Panc1 (cell line): ENCODE measurements at places on chromosomes 16 and 17.

DNA sequence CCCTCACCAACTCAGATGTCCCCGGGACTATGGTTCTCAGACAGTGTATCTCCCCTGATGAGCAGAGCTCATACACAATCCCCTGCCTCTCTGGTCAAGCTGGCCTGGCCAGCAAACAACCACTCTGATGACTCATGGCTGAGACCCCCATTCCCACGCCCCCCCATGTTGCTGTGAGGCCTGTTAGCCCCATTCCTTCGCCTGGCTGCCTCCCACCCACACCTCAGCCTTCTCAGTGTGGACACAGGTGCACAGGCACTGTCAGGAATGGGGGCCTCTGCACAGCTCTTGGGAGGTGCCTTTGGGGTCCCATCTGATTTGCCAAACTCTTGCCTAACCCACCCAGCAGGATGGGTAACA is 80.2 kb downstream of the CNGB1 start:
- no peak for DNase-seq

GRCh38 chr17:65389949-65390348 is 171.5 kb downstream of the AXIN2 start:
- no peak for DNase-seq

GRCh38 chr16:89338863-89339262 is 121.4 kb downstream of the ZNF778 start:
- DNase-seq, result no peak

- no peak for DNase-seq
Observed at GRCh38 chr16:53995378-53995777, 291.2 kb downstream of the IRX3 start.

DNA sequence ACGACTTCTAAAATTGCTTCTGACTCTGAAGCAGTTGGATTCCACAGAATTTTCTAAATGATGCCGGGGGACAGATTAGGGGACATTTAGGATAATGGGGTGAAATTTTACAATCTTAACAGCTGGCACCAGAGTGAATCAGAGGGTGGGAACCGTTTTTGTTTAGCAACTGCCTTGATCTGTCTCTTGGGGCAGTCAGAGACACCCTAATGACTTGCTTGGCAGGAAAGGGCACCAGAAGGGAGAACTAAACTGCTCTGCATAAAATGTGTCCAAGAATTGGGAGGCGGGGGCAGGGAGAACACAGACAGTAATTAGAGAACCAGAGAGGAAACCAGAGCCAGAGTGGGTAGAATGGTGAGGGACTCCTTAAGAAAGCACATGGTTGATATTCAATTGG is 6.1 kb upstream of the ABCC12 start:
- DNase-seq, result no peak

DNA sequence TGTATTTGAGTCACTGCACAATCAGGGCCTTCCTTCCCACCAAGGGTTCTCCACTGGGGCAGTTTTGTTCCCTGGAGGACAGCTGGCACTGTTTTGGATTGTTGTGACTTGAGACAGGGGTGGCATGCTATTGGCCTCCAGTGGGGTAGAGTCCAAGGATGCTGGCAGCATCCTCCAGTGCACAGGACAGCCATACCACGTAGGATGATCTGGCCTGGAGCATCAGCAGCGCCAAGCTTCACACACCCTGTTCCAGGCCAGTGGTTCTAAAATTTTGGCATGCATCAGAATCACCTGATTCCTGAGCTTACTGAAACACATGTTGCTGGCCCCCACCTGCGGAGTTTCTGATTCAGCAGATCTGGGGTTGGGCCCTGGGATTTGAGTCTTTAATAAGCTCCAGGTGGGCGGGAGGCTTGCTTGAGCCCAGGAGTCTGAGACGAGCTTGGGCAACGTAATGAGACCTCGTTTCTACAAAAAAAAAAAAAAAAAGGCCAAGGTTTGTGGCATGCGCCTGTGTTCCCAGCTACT is 83.2 kb downstream of the MGAT5B start:
- no peak for DNase-seq

GRCh38 chr17:39028690-39029089 is 61.5 kb upstream of the FBXO47 start:
- DNase-seq, result no peak

DNA sequence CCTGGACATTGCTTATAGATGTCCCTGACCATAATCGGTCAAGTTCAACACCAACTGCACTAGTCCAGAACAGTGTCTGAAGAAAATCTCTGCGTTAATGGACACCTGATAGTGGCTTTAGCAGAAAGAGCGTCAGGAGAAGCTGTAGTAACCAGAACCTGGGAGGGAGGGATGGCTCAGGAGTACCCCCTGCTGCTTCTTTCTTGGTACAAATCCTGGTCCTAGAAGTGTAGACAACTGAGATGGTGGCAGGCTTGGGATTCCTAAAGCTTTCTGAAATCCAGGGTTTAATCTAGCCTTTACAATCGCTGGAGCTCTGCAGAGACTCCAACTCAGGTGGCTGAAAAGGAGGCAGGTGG is 5.4 kb downstream of the MAP3K14 start:
- DNase-seq, result no peak

DNA sequence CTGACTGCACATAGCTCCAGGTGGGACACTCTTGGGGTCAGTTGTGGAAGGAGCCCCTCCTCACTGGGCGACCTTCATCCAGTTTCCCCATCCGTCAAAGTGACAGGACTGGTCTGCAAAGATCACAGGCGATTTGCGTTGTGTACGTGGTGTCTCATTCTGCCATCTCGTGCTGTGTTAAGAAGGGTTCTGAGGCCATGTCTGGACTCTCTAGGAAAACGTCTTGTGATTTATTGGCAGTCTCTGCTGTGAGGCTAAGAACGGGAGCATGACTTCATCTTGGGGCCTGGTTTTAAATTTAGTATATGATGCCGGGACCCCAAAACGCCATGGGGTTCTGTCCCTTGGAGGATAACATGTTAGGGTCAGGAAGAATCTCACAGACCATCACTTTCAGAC is 65.2 kb upstream of the CIBAR2 start:
- DNase-seq, result no peak

DNA sequence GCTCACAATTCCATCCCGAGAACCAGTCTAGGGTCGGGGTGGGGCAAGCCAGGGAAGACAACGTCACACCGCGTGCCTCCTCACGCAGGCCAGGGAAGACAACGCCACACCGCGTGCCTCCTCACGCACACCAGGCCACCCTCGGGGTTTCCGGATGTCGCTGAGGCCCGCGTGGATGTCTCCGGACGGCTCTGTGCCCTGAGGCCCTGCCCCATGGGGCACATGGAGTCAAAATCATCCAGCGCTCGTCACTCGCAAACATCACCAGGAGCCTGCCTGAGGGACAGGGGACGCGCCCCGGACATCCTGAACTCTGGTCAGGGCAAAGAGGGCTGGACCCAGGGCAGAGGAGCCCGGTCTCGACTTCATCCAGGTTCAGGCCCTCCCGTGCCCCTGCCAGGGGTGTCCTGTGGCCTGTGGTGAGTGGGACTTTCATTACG is 3.7 kb downstream of the TMEM204 start:
- DNase-seq, result no peak

GRCh38 chr17:10210151-10210574 is 11.8 kb upstream of the GAS7 start:
- no peak for DNase-seq

GRCh38 chr17:33874617-33875060 is 380.4 kb upstream of the CCL2 start:
- no peak for DNase-seq

- DNase-seq, result no peak
Observed at GRCh38 chr17:17842111-17842876, 5.5 kb upstream of the SREBF1 start.

GRCh38 chr17:32627239-32627996 is 140.6 kb downstream of the CDK5R1 start:
- DNase-seq, result no peak

DNA sequence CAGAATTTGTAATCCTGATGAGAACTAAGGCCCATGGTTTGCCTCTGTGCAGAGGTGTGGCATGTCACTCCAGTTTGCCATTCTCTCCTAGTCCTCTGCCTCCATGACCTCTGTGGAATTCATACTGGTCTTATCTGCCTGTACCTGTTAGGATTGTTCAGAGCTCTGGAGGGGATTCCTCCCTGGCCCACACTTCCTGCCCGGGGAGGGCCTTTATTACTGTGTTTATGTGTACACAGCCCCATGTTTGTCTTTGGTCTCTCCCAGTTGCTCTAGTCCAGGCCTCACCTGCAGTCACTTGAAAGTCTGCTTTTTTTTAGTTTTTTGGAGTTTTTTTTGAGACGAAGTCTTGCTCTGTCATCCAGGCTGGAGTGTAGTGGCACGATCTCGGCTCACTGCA is 36.4 kb downstream of the RHBDL3 start:
- DNase-seq, result no peak

DNA sequence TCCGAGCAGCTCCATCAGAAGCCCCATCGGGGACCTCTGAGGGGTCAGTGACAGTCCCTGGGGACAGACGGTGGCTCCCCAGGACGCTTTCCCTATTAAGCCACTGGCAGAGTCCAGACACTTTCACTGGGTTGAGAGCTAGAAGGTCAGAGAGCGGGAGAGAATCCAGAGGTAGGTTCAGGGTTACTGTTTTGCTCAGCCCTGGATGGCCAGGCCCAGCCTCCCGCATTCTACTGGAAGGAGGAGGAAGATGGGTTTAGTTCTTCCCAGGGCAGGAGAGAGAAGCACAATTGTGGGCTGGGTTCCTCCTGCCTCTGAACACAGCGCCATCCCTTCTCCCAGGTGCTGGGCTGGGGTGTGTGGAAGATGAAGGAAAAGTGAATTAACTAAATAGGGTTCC is 452.8 kb downstream of the SLC39A11 start:
- no peak for DNase-seq

- DNase-seq, result no peak
Observed at GRCh38 chr17:18241229-18241871, 15.9 kb downstream of the LLGL1 start.

GRCh38 chr17:48549281-48549630 is 4.3 kb upstream of the HOXB2 start:
- no peak for DNase-seq

- DNase-seq, result no peak
Observed at GRCh38 chr16:77793417-77793816, 5.1 kb downstream of the VAT1L start.

DNA sequence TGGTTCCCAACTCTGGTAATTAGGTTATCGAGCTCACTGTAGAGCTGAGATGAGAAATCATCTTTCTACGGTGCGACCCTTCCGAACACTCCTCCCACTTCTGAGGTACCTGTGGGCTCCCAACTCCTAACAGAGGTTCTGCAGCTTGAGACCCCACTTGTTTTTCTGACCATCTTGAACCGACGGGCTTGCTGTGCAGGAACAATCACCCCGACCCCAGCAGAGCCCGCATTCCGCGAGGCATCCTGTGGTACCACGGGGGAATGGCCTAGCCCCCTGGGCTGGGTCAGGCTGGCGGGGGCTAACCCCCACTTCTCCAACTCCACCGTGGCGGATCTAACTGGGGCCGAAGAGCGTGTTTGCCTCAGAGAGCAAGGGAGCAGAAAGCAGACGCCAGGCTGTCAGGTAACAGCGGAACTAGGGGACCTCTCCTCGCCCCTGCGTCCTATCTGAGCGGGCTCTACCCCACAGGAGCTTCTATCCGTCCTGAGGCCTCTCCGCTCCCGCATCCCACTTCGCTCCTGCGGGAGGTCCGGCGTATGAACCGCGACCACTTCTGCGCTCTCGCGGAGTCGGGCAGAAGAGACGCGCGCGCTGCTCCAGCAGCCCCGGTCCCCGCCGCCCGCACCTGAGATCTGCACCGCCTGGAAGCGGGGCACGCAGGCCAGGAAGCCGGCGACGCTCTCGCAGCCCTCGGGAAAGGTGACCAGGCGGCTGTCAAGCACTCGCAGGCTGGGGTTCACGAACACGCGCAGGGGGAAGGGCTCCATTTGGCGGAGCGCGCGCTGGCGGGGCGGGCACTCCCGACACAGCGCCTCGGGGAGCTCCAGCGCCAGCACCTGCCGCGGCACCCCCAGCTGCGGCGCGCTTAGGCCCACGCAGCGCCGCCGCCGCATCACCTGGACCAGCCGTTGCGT is 761 bp downstream of the PDF start:
- DNase-seq, result no peak

- no peak for DNase-seq
Observed at GRCh38 chr17:63002625-63003024, 36.6 kb downstream of the TANC2 start.

GRCh38 chr16:28301154-28301553 is 8.8 kb downstream of the SBK1 start:
- DNase-seq, result no peak

- DNase-seq, result no peak
Observed at GRCh38 chr16:75702242-75702641, 981 bp upstream of the DUXB start.

- no peak for DNase-seq
Observed at GRCh38 chr17:64091116-64091515, 38.8 kb downstream of the ERN1 start.

DNA sequence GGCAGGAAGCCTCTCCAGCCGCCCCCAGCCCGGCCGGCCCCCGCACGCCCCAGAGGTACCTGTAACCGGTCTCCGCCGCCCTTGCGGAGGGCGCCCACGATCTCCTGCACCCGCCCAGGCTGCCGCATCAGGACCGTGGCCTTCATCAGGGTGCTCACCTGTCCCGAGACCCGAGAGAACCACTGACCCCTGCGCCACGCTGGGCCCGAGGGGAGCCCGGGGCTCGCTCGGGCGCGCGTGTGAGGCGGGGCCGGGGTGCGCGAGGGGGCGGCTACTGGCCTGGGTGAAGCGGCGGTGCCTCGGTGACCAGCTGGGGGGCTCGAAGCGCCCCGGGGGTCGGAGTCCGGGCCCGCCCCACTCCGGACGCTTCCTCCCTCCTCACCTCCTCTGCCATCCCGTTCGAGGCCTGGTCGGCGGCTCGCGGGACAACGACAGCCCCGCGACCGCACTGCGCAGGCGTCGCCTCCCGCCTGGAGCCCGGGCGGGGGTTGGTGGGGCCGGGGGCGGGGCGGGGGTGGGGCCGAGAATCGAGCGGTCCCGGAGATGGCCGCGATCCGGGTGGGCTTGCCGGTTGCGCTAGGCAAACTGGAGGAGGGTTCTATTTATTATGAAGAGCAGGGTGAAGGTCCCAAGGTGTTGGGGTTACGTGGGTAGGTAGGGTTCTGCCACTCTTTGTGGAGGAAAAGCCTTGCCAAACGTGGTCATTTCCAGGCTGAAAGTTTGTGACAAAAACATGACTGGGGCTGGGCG is at the start of gene NT5C3B:
Gene NT5C3B, minus strand, starts transcription at position 433 of the 750 bp plus-strand sequence. Its CDS starts 39 bp downstream, at position 394.
- DNase-seq, result no peak
